SJCRH30 (cell line): ENCODE measurements at places on chromosomes 1 and 21. TPM values are rescaled to one million over a fixed set of nuclear protein-coding genes. Genes with fewer than 3 reads are reported as not detected.

- no peak for DNase-seq
Observed at GRCh38 chr21:46594276-46594675, 10.6 kb downstream of the S100B start.

Gene FALEC
- total RNA-seq = 0.28 TPM in 1 of 2 replicates, not detected in the other

Gene GNAT2
- total RNA-seq = 0.08 and 0.24 TPM in 2 replicates

GRCh38 chr1:2237773-2238172 lies 9.7 kb downstream of the SKI start:
- DNase-seq = no peak

DNA sequence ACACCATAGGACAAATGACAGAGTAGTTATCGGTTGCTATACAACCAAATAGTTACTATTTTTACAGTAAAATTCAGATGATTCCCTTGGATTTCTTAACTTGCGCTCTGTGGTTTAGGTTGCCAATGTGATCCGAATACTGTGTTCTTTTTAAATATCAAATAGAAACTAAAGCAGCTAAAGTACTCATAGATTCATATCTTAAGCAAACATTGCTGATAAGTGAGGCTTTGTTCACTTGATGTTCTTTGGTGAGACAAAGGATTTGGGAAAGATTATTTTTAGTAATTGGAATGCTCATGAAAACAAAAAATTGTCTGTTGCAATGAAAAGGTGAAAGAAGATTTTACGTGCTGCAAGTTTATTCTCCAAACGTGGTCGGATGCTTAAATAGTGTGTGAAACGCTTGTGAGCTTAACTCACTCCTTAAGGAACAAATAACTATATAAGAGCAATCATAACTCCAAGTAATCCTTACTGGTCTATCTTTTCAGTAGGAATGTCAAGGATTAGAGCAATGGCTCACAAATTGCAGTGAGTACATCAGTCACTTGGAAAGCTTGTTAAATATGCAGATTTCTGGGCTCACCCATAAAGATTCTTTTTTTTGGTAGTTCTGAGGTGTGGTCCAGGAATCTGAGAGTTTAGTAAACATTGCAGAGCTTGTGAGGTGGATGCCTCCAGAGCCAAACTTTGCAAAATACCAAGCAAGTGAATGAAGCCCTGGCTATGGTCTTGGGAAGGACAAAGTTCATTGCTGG lies 31.8 kb upstream of the PDC start:
- DNase-seq = no peak

Gene NUDT4B
- 5.8 and 7.3 TPM in 2 replicates for total RNA-seq

Gene ALX3
- total RNA-seq = not detected in 2 replicates

- DNase-seq = no peak
Observed at GRCh38 chr1:217097819-217098218, 374.6 kb upstream of the ESRRG start.

Gene C1orf105
- total RNA-seq = 17.7 and 21.0 TPM in 2 replicates

DNA sequence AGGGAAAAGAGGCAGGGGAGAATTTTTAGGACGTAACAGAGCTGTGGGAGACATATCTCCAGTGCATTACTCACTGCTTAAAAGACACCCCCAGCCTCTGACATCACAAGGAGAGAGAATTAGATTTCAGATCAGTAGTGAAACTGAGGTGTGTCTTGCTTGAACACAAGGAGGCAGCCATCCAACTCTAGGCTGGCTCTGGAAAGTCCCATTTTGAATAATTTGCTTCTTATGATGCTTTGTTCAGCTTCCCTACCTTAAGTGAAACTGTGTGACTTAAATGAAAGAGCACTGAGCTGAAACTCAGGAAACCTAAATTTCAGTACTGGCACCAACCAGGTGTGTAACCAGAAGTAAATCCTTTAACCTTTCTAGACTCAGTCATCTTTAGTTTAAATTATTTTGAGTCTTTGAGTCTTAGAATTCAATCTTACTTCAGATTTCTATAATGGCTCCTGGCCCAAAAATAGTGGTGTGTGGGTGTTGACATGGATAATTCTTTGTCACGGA lies 251.6 kb upstream of the SGIP1 start:
- DNase-seq = no peak

Gene AGRN
- 10.4 and 13.7 TPM in 2 replicates for total RNA-seq

Gene DCST2
- total RNA-seq = not detected in 2 replicates

Gene LIPI
- not detected in 2 replicates for total RNA-seq

DNA sequence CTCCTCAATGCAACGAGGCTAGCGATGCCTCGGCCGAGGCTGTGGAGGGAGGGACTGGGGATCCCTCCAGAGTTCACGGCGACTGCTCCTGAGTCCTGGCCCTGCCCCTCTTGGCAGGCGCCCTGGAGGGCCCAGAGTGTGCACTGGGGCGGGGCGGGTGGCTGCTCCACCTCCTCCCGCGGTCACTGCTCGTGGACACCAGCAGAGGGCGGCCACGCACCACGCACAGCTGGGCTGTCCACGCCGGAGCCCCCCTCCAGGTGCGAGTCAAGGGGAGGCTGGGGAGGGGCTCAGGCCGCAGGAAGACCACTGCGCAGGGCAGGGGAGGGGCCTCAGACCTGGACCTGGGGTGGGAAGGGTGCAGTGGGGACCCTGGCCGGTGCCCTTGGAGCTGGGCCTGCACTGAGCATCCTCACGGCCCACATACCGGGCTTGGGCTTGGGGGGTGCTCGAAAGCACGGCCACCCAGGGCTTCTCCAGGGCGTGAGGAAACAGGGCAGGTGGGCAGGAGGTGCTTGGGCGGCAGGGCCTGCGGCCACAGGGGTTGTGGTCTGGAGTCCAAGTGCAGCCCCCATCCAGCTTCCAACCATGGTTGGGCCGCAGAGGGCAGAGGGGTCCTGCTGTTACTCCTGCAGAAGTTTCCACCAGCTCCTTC lies 20.6 kb upstream of the TTC34 start:
- DNase-seq = peak; percentile 60

DNA sequence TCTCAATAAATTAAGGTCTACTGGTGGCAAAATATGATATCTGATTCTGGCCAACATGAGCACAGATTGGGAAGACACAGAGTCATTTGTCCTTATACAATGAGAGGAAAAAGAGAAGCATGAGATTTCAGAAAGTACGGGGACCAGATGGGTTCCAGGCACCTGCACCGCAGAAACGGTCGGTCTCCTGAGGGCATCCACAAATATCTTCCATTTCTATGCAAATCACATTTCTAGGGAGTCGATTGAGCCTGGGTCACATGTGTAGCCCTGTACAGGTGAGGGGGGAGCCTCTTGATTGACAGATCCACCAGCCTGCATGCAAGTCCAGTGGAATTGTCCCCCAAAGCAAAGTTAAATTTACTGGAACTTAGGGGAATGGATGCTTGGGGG lies 415.6 kb downstream of the NPHP4 start:
- DNase-seq = no peak

DNA sequence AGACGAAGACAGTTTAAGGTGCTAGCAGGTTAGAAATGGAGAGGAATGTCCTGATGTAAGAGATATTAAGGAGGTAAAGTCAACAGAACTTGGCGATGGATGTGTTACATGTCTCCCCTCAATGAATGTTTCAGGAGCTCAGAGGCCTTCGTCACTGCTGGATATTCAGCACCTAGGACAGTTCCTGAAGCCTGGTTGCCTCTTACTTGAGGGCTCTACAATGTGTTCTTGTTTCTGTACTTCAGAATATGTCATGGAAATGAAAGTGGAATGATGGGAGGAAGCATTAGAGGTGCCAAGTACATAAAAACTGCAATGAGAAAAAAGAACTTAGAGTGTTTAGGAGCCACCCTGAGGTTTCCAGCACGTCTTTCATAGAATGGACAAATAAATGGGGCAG lies 17.7 kb downstream of the TNR start:
- peak; percentile 43 for DNase-seq

GRCh38 chr1:56331892-56332567 lies 247.3 kb downstream of the PLPP3 start:
- no peak for DNase-seq

- DNase-seq = peak; percentile 57
Observed at GRCh38 chr1:3614755-3615742, 3.7 kb upstream of the MEGF6 start.

- DNase-seq = peak; percentile 17
Observed at GRCh38 chr1:81414488-81415015, 386.2 kb upstream of the ADGRL2 start.

Gene VCAM1
- total RNA-seq = 0.03 TPM in 1 of 2 replicates, not detected in the other

Gene FAM20B
- 33.6 and 35.1 TPM in 2 replicates for total RNA-seq

- DNase-seq = no peak
Observed at GRCh38 chr1:224591326-224591725, 24.8 kb upstream of the CNIH3 start.

Gene OR2L3
- total RNA-seq = not detected in 2 replicates

Gene S100A9
- total RNA-seq = not detected in 2 replicates

Gene SVBP
- total RNA-seq = 40.4 and 45.3 TPM in 2 replicates

DNA sequence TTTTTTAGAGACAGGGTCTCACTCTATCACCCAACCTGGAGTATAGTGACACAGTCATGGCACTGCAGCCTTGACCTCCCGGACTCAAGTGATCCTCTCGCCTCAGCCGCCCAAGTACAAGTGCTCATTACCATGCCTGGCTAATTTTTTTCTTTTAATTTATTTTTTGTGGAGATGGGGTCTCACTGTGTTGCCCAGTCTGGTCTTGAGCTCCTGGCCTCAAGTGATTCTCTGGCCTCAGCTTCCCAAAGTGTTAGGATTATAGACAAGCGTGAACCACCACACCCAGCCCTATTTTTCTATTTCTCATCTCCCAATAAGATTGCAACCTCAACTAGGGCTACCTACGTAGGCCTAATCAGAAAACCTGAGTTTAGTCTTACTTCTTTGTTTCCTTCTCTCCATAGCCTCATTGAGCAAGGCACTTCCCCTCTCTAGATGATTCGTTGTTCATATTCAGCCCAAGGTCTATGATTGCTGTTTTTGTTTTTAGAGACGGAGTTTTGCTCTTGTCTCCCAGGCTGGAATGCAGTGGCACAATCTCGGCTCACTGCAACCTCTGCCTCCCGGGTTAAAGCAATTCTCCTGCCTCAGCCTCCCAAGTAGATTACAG lies 1.1 kb upstream of the KPNA6 start:
- DNase-seq = no peak

DNA sequence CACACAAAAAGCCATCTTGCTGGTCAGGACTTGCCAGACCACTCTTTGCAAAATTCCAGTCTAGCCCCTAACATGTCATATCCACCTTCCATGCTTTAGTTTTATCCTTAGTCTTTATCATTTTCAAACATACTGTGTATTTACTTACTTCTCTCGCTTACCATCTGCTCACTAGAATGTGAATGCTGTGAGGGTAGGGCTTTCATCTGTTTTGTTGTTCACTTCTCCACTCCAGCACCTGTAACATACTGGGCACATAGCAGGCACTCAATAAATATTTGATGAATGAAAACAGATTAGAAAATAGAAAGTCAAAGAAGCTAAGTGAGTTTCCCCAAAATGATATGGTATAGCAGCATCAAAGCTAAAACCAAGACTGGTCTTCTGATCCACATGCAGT lies 79.9 kb downstream of the OLFML2B start:
- DNase-seq = no peak

DNA sequence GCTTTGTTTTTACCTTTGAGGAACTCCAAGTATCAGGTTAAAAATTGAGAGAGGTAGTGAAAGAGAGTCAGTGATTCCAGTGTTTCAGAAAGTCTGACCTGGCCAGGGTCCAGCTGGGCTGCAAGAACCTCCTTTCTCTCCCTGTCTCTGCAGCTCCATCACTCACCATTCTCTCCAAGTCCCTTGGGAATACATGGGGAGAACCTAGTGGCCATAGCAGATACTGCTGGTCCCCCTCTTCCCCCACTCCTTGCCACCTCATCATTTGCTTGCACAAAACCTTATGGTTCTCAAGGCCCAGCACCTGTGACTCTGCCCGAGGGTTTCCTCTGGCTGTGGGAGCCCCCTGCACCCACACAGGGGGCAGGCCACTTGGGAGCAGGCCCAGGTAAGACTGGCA lies 279.5 kb downstream of the KIF26B start:
- DNase-seq = peak; percentile 22

- no peak for DNase-seq
Observed at GRCh38 chr1:170407581-170407980, 124.4 kb upstream of the GORAB start.

Gene SPRR1B
- not detected in 2 replicates for total RNA-seq

Gene HTR1D
- total RNA-seq = not detected in 2 replicates

Gene SPRR2B
- not detected in 2 replicates for total RNA-seq

Gene ANGPTL3
- not detected in 2 replicates for total RNA-seq

DNA sequence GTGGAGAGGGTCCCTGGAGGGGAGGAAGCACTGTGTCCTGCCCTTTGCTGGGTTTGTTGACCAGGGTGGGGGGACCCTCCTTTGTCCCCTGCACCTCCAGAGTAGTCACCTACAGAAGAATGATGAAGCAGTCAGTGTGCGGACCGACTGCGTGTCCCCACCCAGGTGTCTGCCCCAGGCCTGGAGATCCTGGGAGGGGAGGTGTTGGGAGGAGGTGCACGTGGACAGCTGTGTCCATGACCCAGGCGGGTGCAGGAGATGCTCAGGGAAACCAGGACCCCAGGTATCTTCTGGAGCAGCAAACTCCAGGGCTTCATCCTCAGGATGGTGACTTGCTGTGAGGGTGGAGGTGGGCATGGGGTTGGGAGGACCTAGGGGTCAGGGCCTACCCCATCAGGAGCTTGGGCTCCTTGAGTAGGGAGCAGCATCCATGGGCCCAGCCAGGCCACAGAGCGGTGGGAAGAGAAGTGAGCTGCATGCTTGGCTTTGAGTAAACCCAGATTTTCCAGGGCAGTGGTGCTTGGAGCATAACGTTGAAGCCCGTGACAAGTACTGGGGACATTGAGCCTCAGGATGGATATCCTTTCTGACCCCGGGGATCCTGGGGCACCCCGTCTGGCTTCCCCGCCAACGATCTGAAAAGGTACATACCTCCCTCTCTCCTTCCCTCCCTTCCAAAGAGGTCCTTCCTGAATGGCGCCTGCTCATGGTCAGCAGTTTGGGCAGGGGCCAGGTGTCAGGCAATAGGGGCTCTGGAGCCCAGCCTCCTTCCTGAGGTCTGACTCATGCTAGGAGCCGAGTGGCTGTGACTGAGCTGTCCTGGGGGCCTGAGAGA lies 13.7 kb downstream of the ACTRT2 start:
- no peak for DNase-seq

Gene KAZN
- 0.10 TPM in 2 replicates for total RNA-seq

GRCh38 chr1:88698140-88698539 lies 14.1 kb downstream of the PKN2 start:
- peak; percentile 4 for DNase-seq

GRCh38 chr1:206490771-206491405 lies 16.4 kb upstream of the RASSF5 start:
- DNase-seq = peak; percentile 45

Gene WDTC1
- 15.1 and 16.2 TPM in 2 replicates for total RNA-seq

DNA sequence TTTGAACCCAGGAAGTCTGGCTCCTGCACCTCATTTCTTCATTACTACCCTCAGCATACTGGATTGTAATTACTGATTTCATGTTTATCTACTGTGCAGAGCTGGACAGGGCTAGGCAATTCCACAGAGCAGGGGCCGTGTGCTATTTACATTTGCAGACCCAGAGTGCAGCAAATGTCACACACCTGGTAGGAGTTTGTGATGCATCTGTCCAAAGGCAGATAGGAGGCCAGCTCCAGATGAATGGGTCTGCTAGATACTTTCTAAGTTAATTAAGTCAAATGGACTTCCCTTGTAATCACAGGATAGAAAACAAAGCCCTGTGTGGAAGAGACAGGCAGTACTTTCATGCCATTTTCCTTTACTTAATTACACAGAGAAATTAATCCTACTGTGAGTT lies 46.2 kb downstream of the PGBD5 start:
- DNase-seq = no peak

GRCh38 chr1:178086766-178087165 lies 7.1 kb upstream of the RASAL2 start:
- DNase-seq = no peak
